ENCODE measurements at places on chromosomes 4 and X. TPM values are rescaled to one million over a fixed set of nuclear protein-coding genes. Genes with fewer than 3 reads are reported as not detected.

EXOC1L gene
- total RNA-seq, result not detected

EPHA5 gene
- 0.12 TPM for total RNA-seq

- no peak for DNase-seq
These were observed 23.0 kb downstream of the NAT8L start for GRCh38 chr4:2082118-2082517.

NEUROG2 gene
- not detected for total RNA-seq

DNA sequence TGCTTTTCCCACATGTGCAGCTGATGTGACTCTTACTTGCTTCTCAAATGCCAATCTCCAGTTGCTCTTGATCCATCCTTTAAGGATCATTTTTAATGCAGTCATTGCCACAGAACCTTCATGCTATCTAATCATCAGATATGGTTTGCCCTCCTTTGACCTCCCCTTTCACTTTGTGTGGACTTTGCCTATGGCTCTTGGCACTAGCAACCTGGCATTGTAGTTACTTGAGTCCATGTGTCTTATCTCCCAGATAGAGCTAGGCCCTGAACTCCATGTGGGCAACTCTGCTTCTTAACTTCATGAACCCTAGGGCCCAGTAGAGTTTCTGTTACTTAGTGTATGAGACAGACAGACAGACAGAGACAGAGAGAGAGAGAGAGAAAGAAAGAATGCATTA, 41.6 kb downstream of the MTM1 start:
- no peak for DNase-seq

Data from omental fat pad (tissue), 4 donors.